Caudate nucleus (tissue), 63 donors: ENCODE measurements at places on chromosomes 11 and 22.

- no peak for DNase-seq
Measured at GRCh38 chr11:46857666-46858065, 11.6 kb upstream of the CKAP5 start.

GRCh38 chr22:46519377-46519776 is 18.0 kb downstream of the CELSR1 start:
- no peak for DNase-seq

DNA sequence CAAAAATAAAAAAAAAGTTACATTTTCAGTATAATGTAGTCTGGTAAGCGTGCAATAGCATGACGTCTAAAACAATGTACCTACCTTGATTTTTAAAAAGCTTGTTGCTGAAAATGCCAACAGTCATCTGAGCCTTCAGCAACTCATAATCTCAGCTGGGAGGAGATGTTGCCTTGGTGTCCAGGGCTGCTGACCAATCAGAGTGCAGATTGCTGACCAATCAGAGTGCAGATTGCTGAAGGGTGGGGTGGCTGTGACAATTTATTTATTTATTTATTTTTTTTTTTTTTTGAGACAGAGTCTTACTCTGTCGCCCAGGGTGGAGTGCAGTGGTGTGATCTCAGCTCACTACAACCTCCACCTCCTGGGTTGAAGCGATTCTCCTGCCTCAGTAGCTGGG is 17.8 kb downstream of the ZBED4 start:
- no peak for DNase-seq

GRCh38 chr11:37786214-37786755 is 1188.2 kb upstream of the RAG2 start:
- no peak for DNase-seq

GRCh38 chr11:16179676-16180075 is 176.7 kb downstream of the SOX6 start:
- no peak for DNase-seq

GRCh38 chr22:27105142-27106025 is 448.0 kb downstream of the MIAT start:
- no peak for DNase-seq
